Osteocyte (in vitro differentiated cells): ENCODE measurements at places on chromosomes 1 and 21. TPM values are rescaled to one million over a fixed set of nuclear protein-coding genes. Genes with fewer than 3 reads are reported as not detected.
A peak's percentile ranks its signal among the peaks of the same experiment; 100 is the strongest.

Gene IFI44L
- total RNA-seq, result 21.2 and 22.1 TPM in 2 replicates

Gene TNFRSF9
- total RNA-seq, result not detected in 2 replicates

Gene FAM151A
- not detected in 2 replicates for total RNA-seq

Gene ETV3L
- not detected in 2 replicates for total RNA-seq

Gene ZBTB17
- total RNA-seq, result 34.7 and 37.2 TPM in 2 replicates

Gene SMIM11
- total RNA-seq, result 3.3 and 3.9 TPM in 2 replicates

DNA sequence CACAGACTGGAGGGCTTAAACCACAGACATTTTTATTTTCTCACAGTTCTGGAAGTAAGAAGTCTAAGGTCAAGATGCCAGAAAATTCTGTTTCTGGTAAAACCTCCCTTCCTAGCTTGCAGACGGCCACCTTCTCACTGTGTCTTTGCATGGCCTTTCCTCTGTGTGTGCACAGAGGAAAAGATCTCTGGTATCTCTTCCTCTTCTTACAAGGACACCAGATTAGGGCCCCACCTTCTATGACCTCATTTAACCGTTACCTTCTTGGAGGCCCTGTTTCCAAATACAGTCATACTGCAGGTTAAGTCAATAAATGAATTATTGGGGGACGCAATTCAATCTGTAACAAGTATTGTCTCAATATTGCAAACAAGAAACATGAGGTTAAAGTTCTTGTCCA is 63.0 kb upstream of the PRDX6 start:
- DNase-seq, result no peak

DNA sequence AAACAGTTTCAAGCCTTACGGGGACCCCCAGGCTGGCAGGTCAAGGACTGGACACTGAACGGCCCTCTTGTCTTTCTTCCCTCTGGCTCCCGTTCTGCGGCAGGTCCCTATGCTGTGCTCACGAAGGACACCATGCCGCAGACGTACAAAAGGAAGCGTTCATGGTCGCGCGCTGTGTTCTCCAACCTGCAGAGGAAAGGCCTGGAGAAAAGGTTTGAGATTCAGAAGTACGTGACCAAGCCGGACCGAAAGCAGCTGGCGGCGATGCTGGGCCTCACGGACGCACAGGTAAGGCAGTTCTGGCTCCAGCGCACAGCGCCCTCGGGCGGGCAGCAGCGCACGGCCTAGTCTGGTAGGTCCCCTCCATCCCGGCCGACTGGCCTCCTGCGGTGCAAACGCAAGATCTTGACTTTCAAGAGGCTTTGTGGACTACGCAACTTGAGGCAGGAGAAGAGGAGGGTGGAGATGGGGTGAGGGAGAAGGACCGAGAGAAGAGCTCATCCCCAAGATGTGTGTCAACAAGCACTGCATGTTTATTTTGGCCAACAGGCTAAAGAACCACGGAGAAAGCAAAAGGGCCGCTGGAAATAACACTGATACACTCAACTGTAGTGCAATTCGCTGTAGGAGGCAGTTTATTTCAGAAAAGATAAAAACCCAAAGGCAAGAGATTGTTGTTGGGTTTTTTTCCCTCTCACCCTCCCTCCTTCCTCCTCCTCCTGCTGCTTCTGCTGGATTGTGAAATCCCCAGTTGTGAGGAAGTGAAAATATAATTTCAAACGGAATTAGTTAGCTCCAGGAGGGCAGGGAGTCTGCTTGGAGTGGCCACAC is 3.0 kb downstream of the HLX start:
- DNase-seq, result no peak

DNA sequence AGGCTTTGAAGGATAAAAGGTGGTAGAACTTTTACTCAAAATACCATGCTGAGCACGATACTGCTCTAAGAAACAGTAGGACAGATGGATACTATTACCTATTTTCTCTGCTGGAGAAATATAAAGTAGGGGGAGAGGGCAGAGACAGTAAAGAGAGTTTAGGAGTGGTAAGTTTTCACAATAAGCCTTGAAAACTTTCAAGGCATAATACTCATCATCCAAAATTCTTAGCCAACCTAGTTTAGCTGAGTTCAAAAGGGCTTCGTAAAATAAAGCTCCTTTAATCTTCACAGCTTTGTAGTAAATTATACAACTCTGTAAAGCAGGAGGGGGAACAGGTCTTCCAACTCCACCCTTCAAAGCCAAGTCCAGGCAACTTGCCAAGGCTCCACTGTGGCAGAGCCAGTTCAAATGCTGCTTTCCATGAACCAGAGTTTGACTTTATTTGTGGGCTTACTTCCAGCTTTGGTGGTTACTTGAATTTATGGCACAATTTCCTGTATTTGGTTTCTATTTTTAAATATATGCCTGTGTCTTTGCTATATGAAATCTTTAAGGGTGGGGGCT is 15.5 kb downstream of the TEX38 start:
- no peak for DNase-seq

GRCh38 chr1:186212568-186213224 is 162.4 kb downstream of the TPR start:
- DNase-seq, result no peak

GRCh38 chr21:41366522-41367151 is 4.8 kb downstream of the MX2 start:
- DNase-seq, result peak; percentile 56

DNA sequence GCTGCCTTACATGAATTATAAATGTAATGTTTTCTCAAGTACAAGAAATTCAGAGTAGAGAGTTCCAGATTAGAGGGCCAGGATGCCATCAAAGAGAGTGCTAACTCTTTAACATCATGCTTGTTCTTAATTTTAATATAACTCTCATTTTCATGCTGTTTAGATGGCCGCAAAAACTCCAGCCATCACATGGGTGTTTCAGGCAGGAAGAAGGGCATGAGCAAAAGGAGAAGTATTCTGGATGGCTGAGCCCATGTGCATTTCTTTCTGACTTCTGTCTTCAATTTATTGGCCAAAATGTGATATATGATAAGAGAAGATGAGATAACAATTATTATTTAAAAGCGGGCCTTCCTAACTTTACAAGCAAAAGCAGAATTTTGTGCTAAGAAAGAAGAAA is 1328.6 kb downstream of the MRPL39 start:
- no peak for DNase-seq

- no peak for DNase-seq
Observed at GRCh38 chr1:194795917-194796593, 1609.6 kb upstream of the B3GALT2 start.

DNA sequence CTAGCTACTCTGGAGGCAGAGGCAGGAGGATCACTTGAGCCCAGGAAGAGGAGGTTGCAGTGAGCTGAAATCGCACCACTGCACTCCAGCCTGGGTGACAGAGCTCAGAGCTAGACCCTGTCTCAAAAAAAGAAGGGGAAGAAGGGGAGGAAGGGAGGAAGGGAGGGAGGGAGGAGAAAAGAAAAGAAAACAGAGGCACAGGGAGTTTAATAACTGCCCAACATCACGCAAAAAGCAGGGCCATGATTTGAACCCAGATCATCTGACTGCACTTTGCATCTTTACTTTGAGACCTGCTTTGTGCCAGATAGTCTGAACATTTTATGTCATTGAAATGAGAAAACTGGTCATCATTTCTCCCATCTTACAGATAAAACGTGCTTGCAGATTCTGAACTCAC is 2.0 kb downstream of the LURAP1 start:
- no peak for DNase-seq

- DNase-seq, result no peak
Observed at GRCh38 chr1:206563367-206564207, 48.7 kb downstream of the EIF2D start.

DNA sequence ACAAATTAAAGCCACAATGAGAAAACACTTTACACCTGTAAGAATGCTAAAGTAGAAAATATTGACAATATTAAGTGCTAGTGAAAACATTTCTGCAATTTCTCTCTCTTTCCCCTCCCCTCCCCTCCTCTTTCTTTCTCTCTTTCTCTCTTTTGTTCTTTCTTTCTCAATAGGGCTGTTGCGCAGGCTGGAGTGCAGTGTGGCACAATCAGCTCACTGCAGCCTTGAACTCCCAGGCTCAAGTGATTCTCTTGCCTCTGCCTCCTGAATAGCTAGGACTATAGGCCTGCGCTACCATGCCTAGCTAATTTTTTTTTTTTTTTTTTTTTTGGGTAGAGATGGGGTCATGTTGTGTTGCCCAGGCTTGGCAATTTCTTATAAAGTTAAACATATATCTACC is 5.9 kb upstream of the SHISAL2A start:
- DNase-seq, result no peak
